Immature natural killer cell (primary cell): ENCODE measurements at places on chromosomes 16 and 17.

DNA sequence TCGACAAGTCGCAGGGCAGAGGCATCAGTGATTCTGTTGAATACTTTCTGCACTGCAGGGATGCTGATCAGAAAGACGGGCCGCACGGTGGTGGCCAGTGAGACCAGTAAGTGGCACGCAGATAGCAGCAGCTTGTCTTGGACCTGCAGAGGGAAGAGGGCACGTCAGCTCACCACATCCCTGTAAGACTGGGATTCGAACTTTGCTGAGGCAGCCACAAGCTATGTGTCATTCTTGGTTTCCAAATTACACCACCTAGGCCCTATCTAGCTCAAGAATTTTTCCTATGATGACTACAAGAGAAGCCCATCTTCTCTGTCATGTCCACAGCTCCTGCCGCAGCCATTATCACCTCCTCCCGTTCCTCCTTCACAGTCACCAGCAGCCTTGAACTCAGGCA is 49.4 kb upstream of the GSG1L start:
- no peak for DNase-seq

- DNase-seq, result no peak
Measured at GRCh38 chr16:35689764-35690163, 2230.4 kb downstream of the TP53TG3F start.

GRCh38 chr17:78294776-78295175 is 63.3 kb downstream of the TMEM235 start:
- no peak for DNase-seq

- no peak for DNase-seq
Measured at GRCh38 chr17:34154961-34155730, 99.9 kb upstream of the CCL2 start.

GRCh38 chr17:45645330-45645729 is 138.8 kb upstream of the CRHR1 start:
- DNase-seq, result no peak

- no peak for DNase-seq
Measured at GRCh38 chr16:24189941-24190340, 66.2 kb upstream of the CACNG3 start.

GRCh38 chr17:81794509-81794908 is 9.4 kb upstream of the GCGR start:
- DNase-seq, result no peak

DNA sequence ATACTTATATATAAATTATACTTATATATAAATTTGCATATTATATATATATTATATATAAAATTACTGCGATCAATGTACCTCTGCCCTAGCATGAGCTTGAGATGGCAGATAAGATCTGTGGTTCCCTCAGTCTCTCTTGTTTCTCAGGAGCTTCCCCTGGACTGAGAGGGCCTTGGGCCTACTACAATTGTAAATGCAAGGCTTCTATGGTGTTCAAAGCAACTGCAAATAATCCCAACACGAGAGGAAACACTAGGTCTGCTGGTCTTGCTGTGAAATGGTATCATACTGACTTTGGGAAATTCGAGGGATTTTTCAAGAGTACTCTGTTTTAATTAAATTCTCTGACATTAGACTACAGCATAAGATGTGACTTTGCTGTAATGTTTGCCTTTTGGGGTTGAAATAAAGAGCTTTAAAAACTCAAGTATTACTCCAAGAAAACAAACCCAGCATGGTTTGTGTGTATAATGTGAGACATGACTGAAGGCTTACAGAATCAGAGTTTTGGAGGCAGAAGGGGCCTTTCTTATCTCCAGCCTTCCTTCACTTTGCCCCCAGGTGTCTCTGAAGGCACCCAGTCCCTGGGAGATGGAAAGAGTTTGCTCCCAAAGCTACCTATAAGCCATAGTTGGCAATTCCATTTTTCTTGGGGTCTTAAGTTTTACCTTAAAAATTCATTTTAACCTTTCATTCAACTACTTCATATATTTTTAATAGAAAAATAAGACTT is 24.2 kb downstream of the ACSM1 start:
- no peak for DNase-seq

DNA sequence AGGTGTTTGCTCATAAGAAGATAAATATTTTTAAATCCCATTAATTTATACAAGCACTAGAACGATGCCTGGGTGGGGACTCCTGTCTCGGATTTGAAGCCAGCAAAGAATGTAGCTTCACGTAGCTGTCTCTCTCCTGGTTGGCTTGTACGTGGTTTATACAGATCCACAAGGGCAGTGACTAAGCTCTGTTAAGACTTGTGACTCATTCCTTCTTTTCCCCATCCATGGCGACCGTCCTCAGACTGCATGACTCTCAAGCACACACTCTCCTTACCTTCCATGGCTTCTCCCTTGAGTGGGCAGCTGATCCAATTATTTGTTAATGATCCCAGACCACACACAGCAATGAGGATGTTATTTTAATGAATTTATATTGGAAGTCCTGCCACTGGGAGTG is 679.7 kb upstream of the SOX9 start:
- no peak for DNase-seq
